ENCODE measurements at places on chromosomes 4 and X. TPM values are rescaled to one million over a fixed set of nuclear protein-coding genes. Genes with fewer than 3 reads are reported as not detected.

The ABLIM2 gene
- 8.8 TPM for total RNA-seq

The AGA gene
- 23.8 TPM for total RNA-seq

The RS1 gene
- total RNA-seq = not detected

The XAGE1A gene
- total RNA-seq = not detected

The AWAT2 gene
- 1.2 TPM for total RNA-seq

The FOXP3 gene
- 0.17 TPM for total RNA-seq
